Activated naive CD8-positive, alpha-beta T cell treated with anti-CD3 and anti-CD28 coated beads for 36 hours (primary cell): ENCODE measurements at places on chromosomes 5 and 9.

GRCh38 chr5:175159956-175160355 lies 284.0 kb downstream of the DRD1 start:
- DNase-seq, result no peak

- DNase-seq, result no peak
Observed at GRCh38 chr5:121793791-121794190, 57.9 kb upstream of the FTMT start.

GRCh38 chr9:115198001-115198400 lies 80.0 kb upstream of the TNC start:
- DNase-seq, result no peak

GRCh38 chr5:16937503-16938161 lies 1.5 kb upstream of the MYO10 start:
- DNase-seq, result peak; percentile 4
